ENCODE measurements at places on chromosomes 2 and 18. TPM values are rescaled to one million over a fixed set of nuclear protein-coding genes. Genes with fewer than 3 reads are reported as not detected.

REG3G gene
- total RNA-seq: 8.8 TPM

AMER3 gene
- not detected for total RNA-seq

PSMA8 gene
- not detected for total RNA-seq

HOXD12 gene
- not detected for total RNA-seq

LIMS4 gene
- total RNA-seq: 2.9 TPM

ACVR1 gene
- total RNA-seq: 38.3 TPM

PRSS56 gene
- total RNA-seq: not detected

MAT2A gene
- 300 TPM for total RNA-seq
